ENCODE measurements at places on chromosomes 12 and 14. TPM values are rescaled to one million over a fixed set of nuclear protein-coding genes. Genes with fewer than 3 reads are reported as not detected.

DNA sequence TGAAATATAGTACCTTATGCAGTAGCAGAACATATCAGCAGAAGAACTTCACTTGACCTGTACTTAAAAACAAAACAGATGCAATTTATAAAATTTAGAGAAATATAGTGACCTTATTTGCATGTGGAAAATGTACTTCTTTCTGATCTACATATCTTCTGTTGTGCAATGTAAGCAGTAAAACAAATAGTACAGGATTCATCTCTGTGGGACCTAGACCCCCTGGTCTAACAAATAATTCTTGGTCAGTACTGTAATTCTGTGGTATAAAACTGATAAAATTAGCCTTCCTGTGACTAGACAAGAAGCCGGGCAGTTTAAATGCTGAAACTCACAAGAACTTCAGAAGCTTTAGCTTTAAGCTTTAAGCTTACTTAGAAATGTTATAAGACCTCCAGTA is 21.6 kb downstream of the HIF1A start:
- DNase-seq, result no peak

DNA sequence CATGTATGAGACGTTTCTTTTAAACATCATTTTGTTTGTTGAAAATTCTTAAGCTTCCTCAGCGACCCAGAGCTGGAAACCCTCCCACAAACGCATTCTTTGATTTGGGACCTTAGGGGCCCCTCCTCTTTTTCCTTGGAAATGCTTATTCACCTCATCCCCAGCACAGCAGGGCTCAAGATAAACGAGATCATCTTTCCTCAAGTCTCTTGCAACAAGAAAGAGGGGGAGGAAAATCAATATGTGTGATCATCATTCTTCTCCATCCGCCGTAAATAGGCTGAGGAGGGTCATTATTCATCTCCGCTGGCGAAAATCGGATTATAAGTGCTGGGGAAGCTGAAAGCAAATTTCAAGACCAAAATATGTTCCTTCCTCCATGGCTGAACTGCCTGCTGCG is 1415.2 kb downstream of the AACS start:
- no peak for DNase-seq

DNA sequence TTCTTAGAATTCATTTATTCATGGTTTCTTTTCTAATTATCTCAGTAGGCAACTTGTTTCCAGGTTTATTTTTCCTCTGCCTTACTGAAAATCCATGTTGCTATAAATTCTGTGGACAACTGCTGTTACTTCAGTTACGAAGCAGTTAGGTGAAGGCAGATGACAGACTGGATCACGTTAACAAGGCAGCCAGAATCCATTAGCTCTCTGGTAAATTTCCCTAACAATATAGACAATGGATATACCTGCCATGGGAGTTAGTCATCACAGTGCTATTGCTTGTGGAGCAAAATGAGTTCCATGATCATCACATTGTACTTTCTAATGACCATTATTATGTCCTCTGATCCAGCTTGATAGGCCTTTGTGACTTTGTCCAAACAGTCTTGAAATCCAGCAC is 291.5 kb downstream of the NELL2 start:
- DNase-seq, result no peak

- peak; percentile 62 for DNase-seq
These were observed 127.2 kb upstream of the ATF7IP start for GRCh38 chr12:14238221-14238792.

Gene C14orf132
- 20.6 TPM for total RNA-seq

Gene INHBC
- total RNA-seq, result not detected
